ENCODE measurements at places on chromosomes 12 and 14. TPM values are rescaled to one million over a fixed set of nuclear protein-coding genes. Genes with fewer than 3 reads are reported as not detected.
A peak's percentile ranks its signal among the peaks of the same experiment; 100 is the strongest.

DNA sequence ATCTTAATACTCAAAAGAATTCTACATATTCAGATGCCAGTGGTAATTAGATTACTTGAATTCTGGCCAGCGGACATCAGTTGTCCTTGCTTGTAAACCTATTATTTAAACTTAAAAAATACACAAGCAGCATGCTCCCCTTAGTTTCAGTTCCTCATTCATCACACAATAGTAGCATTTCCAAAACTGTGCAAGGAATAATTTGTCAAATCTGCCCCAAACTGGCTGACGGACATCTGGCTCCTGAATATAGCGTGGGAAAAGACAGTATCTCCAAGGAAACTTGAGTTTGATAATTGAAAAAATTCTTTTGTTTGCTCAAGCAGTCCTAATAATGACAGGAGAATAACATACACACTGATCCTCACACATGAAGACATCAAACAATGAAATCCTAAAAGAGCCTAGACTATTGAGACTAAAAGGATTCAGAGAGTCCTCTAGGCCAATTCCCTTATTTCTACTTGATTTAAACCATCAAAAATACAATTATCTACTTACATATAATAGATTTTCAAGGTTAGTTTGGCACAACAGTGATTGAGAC lies 90.4 kb downstream of the KIF21A start:
- DNase-seq: no peak

- no peak for DNase-seq
Observed at GRCh38 chr12:51959921-51960320, 8.4 kb downstream of the ACVR1B start.

- DNase-seq: no peak
Observed at GRCh38 chr12:75170640-75171185, 38.9 kb downstream of the KCNC2 start.

DNA sequence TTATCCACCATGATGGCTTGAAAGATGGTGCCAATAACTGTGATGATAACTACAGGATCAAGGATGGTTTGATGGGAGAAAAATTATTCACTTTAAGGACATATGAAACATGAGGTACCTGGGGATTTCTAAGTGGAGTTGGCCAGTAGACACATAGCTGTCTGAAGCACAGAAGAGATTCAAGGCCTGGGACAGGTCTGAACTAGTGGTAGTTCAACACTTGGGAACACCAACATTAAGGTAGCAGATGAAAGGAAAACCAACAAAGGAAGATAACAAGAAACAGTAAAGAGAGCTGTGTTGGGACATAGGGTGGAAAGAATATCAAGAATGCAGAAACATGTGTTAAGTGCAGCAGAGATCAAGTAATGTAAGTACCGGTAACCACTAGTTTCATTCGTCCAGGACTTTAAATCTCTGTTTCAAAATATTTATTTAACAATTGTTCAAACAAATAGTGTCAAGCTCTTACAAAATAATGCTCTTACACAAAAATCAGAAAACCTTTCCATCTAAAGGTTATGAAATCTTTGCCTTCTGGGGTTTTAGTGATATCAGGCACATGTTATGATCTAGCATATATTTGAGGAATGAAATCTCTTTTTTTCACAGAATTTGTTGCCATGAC lies 104.7 kb downstream of the ST8SIA1 start:
- peak; percentile 9 for DNase-seq

GRCh38 chr12:116068853-116069252 lies 208.6 kb downstream of the MED13L start:
- DNase-seq: no peak

- no peak for DNase-seq
Observed at GRCh38 chr12:122028905-122029560, 7.3 kb downstream of the BCL7A start.

GRCh38 chr14:39555749-39556148 lies 123.5 kb upstream of the FBXO33 start:
- DNase-seq: no peak

DNA sequence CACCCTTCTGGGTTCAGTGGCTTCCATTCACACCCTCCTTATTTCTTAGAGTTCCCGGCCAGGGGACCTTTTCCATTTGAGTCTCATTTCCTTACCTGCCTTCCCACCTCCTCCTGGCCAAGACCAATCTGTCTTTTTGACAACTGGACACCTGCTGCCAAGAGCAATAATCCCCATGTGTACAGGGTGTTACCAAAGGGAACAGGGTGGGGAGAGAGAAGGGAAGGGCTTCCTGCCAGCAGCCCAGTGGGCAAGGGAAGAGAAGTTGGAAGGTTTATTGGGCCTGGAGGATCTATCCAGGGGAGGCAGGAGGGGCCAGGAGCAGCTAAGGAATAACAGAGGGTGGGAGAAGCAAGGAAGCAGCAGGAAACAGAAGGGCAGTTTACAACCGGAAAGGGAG lies 346.2 kb downstream of the C12orf75 start:
- DNase-seq: no peak

DNA sequence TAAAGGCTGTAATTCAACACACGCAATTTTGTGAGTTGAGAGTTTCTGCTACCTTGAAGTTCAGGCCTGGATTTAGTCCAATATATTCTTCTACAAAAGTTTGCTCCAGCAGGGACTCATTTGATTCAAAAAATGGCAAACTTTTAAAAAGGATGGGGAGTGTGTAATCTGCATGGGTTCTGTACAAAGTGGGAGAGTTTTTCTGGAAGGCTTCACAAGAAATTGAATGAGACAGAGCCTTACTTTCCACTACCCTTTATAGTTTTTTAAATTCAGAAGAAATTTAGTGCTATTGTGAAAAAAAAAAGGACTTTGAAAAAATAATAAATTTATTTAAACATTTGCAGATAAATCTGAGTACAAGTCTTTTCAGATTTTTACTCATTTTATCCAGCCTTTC lies 116.9 kb downstream of the METTL25 start:
- no peak for DNase-seq

- no peak for DNase-seq
Observed at GRCh38 chr12:18457362-18457761, 196.0 kb downstream of the PIK3C2G start.

EDDM3A gene
- not detected for total RNA-seq

SLC6A13 gene
- 1.3 TPM for total RNA-seq

FLRT2 gene
- 0.43 TPM for total RNA-seq

APOF gene
- total RNA-seq: 0.18 TPM

CLMN gene
- 5.2 TPM for total RNA-seq
